Hematopoietic multipotent progenitor cell treated with erythropoietin and hydrocortisone succinate and interleukin-3 and kit ligand, for 15 days (in vitro differentiated cells): ENCODE measurements at places on chromosomes 1 and 21.
A peak's percentile ranks its signal among the peaks of the same experiment; 100 is the strongest.

GRCh38 chr1:202791077-202791747, 17.0 kb downstream of the KDM5B start:
- no peak for DNase-seq

DNA sequence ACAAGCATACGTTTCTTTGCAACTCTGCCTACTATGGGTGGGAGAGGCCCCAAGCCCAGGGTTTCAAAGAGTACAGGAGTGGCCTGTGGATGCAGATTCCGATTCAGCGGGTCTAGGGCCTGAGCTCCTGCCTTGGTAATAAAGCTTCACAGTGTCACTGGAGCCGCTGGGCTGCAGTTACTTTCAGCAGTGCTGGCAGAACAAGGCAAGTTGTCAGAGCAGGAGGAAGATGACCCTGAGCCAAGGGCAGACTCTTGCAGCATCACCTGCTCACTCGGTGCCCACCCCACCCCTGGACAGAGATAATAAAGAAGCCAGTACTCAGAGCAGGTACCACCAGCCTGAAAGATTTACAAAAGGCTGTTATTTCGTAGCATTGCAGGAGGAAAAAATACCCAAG, 8.0 kb upstream of the RAP1GAP start:
- DNase-seq = no peak

- DNase-seq = no peak
Observed at GRCh38 chr1:215719552-215719951, 152.4 kb downstream of the KCTD3 start.

- DNase-seq = no peak
Observed at GRCh38 chr1:235473806-235474205, 30.4 kb downstream of the B3GALNT2 start.

- peak; percentile 89 for DNase-seq
Observed at GRCh38 chr1:3772027-3772714, 378 bp upstream of the SMIM1 start.
